NCI-H146 (cell line): ENCODE measurements at places on chromosomes 12 and 14.
A peak's percentile ranks its signal among the peaks of the same experiment; 100 is the strongest.

DNA sequence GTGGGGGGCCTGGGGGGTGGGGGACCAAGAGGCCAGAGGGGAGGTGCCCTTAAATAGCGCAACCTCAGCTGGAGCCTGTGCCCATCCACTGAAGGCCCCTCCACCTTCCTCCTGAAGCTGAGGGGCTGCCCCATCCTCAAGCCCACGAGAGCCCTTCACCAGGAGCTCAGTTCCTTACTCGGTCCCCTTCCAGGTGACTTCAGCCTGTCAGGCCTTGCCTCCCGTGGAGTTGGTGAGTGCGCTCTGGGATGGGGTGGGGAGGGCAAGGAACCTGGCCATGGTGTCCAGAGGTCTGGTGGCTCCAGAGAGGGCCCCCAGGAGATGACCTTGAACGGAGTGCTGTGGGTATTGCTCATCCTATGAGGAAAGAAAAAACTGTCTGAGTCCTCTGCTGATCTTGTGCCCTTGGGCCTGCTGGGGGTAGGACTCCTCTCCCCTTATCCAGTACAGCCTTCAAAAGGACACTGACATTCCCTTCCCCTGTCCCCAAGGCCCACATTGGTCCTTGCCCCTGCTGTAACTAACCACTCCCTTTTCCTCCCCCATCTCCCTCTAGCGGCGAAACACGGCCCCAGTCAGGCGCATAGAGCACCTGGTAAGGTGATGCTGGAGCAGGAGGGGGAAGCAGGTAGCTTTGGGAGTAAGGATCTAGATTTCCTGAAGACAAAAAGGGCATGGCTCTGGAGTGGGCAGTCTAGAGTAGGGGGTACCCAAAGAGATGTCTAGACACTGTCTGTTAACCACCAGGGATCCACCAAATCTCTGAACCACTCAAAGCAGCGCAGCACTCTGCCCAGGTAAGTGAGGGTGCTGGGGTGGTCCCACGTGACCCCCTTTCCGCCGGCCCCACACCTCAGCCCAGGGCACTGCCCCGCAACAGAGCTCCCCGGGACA, 3.6 kb downstream of the TNS2 start:
- DNase-seq = peak; percentile 89

DNA sequence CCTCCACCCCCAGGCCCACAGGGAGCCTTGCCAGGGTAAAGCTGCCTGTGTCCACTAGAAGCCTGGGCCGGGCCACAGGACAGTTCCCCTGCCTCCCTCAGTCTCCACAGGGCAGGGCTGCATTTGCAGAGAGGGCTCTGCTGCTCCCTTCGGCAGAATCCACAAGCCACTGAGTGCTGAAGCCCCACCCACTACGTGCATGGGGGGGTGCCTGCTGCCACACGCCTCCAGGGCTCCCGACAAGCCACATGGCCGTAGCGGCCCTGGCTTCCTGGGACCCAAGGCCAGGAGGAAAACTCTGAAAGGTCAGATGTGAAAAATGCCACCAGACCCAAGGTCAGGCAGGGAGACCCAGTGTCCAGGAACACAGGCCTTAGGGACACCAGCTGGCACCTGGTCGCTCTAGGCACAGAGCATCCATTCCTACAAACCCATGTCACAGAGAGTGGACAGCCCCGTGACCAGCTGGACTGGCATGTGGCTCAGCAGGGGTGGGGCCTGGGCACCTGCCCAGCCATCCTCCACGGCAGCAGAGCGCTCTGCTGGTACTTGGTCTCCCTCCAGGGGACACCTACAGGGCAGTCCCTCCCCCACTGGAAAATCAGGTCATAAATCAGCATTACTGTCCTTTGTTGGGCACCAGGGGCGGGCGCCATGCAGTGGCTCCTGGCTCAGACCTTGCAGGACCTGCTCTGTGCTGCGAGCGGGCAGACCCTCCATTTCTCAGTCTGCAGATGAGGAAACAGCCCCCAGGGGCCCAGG, 42.9 kb downstream of the CCDC85C start:
- no peak for DNase-seq

DNA sequence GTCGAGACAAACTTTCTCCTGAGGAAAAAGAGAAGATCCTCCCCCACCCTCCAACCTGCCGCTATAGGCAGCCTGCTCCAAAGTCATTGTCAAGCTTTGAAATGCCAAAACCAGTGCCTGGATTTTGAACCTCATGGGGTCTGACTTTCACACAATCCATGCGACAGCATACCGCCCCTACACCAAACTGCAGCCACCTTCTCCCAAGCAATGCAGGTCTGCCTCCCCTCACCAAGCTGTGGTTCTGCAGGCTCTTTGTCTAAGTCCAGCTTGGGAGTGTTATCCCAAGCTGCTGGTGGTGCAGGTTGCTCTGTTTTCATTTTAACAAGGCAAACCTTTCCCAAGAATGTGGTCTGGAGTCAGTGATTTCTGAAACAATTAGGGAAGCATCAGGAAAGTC, 12.4 kb downstream of the TBX5 start:
- DNase-seq = no peak

GRCh38 chr12:94795520-94795919, 145.2 kb upstream of the TMCC3 start:
- DNase-seq = no peak

DNA sequence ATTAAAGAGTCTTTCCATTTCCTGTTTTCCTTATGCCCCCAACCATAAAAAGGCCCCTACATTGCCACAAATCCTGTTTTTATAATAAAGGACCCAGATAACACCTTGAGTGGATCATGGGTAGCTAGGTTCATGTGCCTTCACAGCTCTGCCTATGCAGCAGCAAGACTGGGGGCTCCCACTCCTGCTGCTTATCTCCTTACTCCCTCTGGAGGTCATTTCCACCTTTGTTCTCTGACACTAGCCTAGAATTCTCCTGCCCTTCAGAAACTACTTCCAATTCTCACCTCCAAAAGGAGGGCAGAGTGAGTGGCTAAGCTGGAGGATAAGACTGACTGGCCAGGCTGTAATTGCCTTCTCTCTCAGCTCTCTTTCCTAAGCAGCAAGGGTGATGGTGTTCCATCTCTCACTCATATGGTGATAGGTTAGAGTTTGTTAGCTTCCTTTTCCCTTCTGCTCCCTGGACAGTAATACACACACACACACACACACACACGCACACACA, 20.0 kb upstream of the STAC3 start:
- DNase-seq = no peak

DNA sequence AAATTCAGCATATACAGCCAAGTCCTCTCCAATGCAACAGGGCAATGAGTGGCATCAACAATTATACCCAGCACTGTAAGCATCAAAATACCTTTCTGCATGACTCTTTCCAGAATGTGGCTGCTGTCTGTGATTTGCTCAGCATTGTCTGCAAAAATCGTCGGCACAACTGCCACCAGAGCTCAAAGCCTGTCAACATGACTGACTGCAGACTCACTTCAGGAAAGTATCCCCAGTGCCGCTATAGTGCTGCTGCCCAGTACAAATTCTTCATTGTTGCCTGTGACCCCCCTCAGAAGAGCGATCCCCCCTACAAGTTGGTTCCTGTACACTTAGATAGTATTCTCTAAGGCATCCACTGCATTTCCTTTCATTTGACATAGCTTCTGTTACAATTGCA, 735 bp downstream of the RNASE6 start:
- DNase-seq = no peak

- no peak for DNase-seq
Measured at GRCh38 chr14:75340921-75341320, 62.3 kb downstream of the FOS start.

DNA sequence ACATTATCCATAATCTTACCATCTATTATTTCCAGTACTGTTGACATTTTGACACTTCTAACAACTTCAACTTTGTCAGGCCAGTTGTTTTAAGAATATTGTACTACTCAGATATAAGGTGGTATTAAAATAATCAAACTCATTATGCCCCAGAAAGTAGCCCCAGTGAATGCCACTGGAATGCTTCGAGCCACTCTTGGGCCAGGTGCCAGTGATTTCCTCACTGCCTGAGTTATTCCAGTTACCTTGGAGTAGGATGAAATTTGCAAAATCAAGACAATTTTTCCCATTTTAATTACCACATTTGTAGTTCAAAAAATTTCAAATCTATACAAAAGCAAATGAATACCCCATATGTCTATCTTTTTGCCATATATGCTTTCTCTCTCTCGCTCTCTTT, 9.2 kb downstream of the CIPC start:
- no peak for DNase-seq

DNA sequence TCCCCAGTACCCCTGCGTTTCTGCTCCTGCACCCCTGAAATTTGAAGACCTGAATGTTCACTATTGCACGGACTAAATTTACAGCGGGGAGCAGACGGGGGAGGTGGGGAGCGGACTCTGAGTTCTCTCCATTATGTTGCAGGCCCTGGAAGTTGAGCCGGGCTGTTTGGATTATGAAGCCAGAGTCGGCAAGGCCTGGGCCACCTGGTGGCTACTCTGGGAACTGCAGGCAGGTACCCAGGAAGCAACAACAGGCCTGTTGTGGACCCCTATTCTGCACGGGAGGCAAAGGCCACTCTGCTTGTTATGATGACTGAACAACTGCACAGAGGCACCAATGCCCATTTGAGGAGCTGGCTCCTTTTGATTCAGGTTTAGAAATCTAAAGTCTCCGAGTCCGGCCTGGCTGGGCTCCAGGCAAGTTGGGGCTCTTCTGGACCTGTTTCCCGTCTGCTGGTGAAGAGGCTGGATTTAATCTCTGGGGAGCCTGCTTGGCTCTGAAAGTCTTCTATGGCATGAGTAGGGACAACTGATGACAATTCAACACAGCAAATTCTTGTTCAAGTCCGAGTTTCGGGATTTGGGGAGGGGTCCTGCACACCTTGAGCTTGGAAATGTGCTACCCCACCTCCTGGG, 34.1 kb upstream of the FAM181A start:
- peak; percentile 31 for DNase-seq

GRCh38 chr12:105053116-105053572, 31.1 kb downstream of the ALDH1L2 start:
- DNase-seq = peak; percentile 61

GRCh38 chr14:38003746-38004609, 203.7 kb upstream of the SSTR1 start:
- DNase-seq = no peak

GRCh38 chr12:19971361-19972280, 396.7 kb upstream of the PDE3A start:
- peak; percentile 90 for DNase-seq

- no peak for DNase-seq
Measured at GRCh38 chr12:108315486-108316105, 23.5 kb downstream of the CMKLR1 start.

- DNase-seq = no peak
Measured at GRCh38 chr14:42323426-42323825, 716.8 kb downstream of the LRFN5 start.

- no peak for DNase-seq
Measured at GRCh38 chr14:72810201-72810600, 83.7 kb downstream of the DPF3 start.

DNA sequence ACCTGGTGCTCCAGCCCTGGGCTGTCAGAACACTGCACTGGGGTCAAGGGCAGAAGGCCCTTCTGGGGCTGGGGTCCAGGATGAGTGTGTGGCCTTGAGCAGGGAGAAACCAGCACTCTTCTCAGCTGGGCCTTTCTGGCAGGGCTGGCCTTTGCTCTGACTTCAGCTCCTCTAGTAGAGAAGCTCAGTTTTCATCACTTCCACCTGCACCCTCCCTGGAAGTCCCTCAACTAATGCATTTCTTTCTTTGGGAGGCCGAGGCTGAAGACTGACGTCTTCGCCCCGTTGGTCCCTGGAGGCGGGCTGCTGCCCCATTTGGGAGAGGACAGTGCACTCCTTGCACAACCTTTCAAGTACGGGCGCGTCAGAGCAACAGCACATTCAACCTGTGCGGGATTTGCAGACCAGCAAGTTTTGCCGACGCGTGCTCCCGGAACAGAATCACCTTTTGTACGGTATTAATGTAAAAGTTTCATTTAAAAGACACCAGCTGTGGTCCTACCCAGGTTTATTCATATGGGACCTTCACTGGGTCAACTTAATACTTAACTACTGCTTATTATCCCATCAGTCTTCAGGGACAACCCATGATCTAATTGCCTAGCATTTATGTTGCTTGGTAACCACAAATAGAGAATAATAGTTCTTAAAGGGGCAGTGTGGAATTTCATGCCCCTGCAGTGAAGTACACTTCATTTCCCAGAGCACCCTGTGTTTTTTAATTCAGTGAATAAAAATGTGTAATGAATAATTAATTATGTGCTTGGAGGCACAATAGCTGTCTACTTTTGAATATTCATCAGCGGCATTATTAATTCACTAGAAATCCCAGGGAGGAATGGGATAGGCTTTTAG, 134.8 kb upstream of the VRK1 start:
- peak; percentile 62 for DNase-seq

- DNase-seq = no peak
Measured at GRCh38 chr12:95187865-95188415, 29.3 kb downstream of the FGD6 start.

GRCh38 chr12:23949348-23950209, at the start of gene SOX5:
Gene SOX5 (minus strand): TSS chr12:23949670. CDS start chr12:23949601, 69 bp downstream.
- DNase-seq = peak; percentile 87

DNA sequence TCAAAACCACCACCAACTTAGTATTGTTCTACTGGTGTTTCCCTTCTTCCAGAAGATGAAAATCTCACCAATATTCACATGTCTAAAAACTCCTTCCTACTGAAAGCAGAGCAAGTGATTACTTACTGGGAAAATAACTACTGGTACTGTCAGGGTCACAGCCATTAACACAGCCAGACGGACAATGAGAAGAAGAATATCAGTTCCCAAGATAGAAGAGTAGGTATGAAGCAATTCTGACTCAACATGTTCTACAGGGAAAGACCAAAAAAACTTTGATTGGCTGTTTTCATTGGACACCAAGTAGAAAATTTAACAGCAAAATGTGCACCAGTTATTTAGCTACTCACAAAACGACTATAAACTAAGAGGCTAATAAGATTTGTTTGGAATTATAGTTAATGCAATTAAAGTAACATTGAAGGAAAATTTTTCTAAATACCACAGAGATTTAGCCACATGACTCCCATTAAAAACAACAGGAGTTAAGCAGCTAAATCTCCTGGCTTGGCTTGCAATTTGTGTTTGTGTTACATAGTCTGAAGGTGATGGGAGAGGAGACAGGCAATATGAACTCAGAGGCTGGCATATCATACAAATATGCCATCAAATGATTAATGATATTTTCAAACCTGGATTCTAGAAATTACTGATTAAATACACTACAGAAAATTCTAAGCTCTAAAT, 9.5 kb downstream of the SLC38A2 start:
- no peak for DNase-seq

- peak; percentile 27 for DNase-seq
Measured at GRCh38 chr12:47068539-47068938, 10.9 kb upstream of the PCED1B start.

DNA sequence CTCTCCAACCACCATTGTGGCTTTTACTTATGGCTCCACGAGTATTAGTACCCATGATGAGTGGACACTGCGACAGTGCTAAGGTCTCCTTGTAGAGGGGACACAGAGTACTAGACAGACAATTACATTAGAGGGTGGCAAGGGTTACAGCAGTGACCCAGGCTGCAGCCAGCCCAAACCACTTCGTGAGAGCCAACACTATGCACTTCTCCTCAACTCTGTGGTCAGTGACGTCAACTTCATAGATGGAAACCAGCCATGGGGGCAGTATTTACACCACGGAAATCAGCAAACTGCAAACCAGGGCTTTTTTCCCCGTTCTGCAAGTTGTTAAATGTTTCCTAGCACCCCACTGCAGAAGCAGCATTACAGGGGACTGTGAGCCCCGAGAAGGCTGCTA, 61.6 kb upstream of the ZFP36L1 start:
- no peak for DNase-seq
